ENCODE measurements at places on chromosomes 3 and 15. TPM values are rescaled to one million over a fixed set of nuclear protein-coding genes. Genes with fewer than 3 reads are reported as not detected.

GRCh38 chr3:44762170-44762677 lies 630 bp downstream of the KIF15 start:
- peak; percentile 31 for DNase-seq

GRCh38 chr3:139978966-139979365 lies 44.0 kb downstream of the CLSTN2 start:
- DNase-seq: no peak

- DNase-seq: no peak
These were observed 113.0 kb downstream of the LIPC start for GRCh38 chr15:58544756-58545155.

DNA sequence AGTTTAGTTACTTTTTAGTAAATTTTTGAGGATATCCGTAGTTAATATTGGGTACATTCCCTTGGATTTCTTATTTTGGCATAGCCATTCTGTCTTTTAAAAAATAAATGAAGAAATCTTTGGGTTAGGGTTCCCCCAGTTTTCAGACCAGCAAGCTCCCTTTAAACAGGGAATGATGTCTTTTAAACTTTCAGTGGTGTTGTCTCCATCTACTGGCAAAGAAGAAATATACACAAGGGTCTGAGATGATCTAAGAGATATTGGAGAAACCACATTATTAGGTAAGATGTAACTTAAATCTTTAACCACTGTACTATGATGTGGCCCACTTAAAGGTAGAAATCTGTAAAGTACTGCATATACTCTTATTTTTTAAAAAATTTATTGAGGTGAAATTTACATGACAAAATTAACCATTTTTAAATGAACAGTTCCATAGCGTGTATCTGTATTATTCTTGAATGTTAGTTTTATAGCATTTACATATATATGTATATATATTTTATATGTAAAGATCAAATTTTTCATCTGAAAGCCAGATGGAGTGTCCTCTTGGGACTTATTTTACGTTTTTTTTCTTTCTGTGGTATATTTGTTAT lies 35.1 kb upstream of the EIF3J start:
- DNase-seq: peak; percentile 53

DNA sequence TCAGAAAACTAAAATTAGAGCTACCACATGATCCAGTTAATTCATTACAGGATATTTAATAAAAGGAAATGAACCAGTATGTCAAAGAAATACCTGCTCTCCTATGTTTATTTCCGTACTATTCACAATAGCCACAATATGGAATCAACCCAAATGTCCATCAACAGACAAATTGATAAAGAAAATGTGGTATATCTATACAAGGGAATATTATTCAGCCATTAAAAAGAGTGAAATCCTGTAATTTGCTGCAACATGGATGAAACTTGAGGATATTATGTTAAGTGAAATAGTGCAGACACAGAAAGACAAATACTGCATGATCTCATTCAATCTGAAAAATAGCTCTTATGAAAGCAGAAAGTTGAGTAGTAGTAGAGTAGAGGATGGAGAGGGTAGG lies 33.7 kb upstream of the ALCAM start:
- DNase-seq: no peak

DNA sequence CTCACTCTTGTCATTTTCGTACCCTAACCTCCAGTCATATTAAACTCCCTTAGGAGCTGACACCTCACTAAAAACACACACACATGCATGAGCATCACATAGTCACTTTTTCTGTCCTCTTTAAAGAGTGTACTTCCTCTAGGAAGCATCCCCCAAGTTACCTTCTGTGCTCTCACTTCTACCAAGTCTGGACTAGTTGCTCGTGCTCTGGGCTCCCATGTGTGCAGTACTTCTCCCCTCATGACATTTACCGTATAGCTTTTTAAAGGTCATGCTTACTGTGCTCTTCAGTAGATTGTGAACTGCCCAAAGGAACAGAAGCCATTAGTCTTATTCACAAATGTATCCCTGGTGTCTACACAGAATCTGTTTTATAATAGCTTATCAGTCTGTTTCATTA lies 42.0 kb downstream of the CRYBG3 start:
- no peak for DNase-seq

Gene MST1R
- 0.72 TPM for total RNA-seq

GRCh38 chr3:147392625-147392946 lies 13.8 kb downstream of the ZIC4 start:
- no peak for DNase-seq

All from osteoblast (primary cell).